Fibroblast of skin of left quadriceps (primary cell): ENCODE measurements at places on chromosomes 5 and 9.

- DNase-seq = peak; percentile 72
These were observed 102.4 kb downstream of the DAPK1 start for GRCh38 chr9:87599901-87600610.

DNA sequence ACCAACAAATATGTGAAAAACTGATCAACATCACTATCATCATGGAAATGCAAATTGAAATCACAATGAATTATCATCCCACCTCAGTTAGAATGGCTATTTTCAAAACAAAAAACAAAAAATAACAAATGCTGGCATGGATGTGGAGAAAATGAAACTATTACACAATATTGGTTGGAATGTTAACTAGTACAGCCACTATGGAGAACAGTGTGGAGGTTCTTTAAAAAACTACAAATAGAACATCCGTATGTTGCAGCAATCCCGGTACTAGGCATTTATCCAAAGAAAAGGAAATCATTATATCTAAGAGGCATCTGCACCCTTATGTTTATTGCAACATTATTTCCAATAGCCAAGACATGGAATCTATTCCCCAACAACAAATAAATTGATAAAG, 9.0 kb upstream of the IFNA5 start:
- no peak for DNase-seq

GRCh38 chr9:87675906-87676515, 49.9 kb upstream of the CTSL start:
- DNase-seq = no peak

GRCh38 chr5:129098488-129099183, 4.1 kb downstream of the ISOC1 start:
- DNase-seq = no peak

- DNase-seq = no peak
These were observed 229.5 kb upstream of the NMUR2 start for GRCh38 chr5:152634586-152634985.

DNA sequence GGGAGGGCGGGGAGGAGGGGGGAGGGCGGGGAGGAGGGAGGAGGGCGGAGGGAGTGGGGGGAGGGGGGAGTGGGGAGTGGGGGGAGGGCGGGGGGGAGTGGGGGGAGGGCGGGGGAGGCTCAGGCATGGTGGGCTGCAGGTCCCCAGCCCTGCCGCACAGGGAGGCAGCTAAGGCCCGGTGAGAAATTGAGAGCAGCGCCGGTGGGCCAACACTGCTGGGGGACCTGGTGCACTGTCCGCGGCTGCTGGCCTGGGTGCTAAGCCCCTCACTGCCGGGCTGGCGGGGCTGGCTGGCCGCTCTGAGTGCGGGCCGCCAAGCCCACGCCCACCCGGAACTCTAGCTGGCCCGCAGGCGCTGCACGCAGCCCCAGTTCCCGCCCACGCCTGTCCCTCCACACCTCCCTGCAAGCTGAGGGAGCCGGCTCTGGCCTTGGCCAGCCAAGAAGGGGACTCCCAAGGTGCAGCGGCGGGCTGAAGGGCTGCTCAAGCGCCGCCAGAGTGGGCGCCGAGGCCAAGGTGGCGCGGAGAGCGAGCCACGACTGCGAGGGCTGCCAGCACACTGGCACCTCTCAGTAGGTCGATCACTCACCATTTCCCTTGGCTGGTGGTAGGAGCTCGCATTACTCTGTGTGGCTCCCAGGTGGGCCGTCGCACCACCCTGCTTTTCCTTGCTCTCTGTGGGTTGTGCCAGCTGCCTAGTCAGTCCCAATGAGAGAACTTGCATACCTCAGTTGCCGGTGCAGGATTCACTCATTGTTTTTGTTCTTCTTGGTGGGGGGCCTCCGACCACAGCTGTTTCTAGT, 160.2 kb downstream of the CNTLN start:
- DNase-seq = no peak

DNA sequence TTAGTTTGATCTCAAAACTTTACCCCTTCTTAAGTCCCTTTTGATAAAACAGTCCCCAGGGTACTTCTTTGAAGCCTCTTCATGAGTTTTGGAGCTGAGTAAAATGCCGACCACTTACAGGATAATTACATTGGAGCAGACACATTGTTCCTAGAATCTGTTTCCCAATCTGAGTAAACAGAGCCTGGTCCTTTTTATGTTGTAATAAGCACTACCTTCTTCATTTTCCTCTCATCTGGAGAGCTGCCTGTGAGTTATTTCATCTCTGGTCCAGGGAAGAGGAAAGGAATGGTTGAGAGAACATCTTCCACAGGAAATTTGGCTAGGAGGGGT, 26.3 kb upstream of the GALNT10 start:
- no peak for DNase-seq

DNA sequence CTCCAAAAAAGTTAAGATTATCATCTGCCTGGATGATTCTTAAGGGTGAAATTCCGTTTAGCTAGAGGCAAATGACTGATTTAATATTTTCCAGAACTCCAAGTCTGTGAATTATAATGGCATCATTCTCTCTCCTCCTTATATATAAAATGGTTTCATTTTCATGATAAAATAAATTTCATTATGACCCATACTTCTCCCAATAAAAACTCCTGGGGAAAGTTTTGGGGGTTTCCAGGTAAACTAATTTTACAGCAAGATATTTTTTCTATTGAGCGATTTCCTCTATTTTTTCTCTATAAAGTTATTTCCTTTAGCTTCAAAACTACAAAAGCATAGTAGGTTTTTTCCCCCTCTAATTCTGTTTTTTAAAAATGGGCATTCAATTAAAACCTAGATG, 7.6 kb upstream of the OTULIN start:
- DNase-seq = no peak

DNA sequence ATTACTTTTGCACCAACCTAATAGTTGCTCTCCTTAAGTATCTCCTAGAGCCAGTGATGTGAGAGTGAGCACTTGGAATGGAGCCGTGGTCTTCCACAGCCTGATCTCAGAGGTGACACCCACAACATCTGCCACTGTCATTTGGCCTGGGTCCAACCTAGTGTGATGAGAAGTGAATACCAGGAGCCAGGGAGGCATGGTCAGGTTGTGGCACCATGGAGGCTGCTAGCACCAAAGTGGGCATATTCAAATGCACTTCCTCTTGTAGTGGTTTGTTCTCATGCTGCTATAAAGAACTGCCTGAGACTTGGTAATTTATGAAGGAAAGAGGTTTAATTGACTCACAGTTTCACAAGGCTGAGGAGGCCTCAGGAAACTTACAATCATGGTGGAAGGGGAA, 22.6 kb upstream of the CEP72 start:
- DNase-seq = no peak

DNA sequence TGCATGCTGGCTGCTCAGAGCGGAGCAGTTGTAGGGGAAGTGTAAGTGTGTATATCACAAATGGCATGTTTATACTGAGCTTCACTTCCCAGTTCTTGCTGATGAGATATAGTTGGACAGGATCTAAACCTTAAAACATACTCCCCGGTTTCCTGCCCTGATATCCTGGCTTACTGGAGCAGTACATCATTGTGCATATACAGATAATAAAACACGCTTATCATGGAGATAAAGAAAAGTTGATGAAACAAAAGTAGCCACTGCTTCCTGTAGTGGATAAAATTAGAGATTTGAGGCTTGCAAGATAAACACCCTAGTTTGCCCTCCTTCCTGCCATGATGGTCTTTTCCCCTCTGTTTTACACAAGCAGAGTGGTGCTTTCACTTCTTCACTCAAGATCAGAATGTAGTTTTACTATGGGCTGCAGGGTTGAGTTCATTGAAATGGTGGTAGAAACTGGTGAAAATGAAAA, 15.0 kb downstream of the NPR3 start:
- DNase-seq = no peak

DNA sequence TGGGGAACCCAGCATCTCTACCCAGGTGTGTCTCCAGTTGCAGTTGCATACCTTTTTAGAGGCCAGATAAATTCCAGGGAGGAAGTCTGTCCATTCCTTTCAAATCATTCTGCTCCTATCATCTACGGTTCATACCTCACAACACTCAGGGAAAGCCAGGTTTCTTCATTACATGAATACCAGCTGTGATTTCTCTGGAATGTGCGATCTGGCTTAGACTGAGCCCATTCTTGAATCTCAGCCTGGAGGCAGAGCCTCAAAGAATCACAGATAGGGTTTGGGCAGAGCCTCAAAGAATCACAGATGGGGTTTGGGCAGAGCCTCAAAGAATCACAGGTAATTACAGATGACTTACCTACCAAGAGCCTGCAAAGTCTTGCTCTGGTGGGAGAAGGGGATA, 7.2 kb downstream of the P4HA2 start:
- DNase-seq = no peak

- peak; percentile 31 for DNase-seq
These were observed 209.2 kb downstream of the DIRAS2 start for GRCh38 chr9:90433398-90433941.

- DNase-seq = no peak
These were observed 56.9 kb upstream of the RASEF start for GRCh38 chr9:83119873-83120272.

DNA sequence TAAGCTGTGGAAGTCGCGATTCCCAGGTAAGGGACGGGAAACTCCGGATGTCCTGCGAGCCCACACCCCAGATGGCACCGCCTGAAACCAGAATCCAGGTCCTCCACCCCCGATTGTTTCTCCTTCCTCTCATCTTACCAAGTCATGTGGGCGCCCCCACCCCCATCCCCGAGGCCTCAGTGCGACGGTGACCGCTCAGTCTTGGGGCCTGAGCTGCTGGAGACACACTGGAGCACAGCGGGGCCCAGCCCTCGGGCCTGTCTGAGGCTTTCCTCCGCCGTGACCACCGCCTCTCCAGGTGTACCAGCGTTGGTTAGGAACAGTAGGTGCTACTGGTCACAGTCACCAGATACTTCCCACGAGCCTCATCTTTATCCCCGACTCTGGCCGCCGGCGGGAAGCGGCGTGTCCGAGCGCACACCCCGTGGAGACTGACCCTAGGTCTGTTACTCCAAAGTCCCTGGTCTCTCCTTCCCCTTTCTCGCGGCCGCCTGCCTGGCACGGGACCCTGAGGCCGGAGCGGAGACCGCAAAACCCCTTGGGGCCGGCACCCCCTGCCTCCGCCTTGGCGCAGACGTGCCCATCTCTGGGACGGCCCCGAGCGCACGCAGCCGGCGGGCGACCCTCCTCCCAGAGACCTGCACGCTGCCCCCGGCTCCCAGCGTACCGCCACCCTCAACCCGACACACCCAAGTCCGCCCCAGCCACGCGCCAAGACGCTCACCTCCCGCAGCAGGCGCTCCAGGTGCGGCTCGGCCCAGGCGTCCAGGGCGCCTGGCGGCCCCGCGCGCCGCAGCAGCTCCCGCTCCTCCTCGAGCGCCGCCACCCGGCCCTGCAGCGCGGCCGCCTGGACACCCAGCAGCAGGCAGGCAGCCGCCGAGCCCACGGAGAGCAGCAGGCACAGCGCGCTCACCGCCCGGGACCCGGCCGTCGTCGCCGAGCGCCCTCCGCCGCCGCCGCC, 733 bp downstream of the COL23A1 start:
- DNase-seq = no peak

DNA sequence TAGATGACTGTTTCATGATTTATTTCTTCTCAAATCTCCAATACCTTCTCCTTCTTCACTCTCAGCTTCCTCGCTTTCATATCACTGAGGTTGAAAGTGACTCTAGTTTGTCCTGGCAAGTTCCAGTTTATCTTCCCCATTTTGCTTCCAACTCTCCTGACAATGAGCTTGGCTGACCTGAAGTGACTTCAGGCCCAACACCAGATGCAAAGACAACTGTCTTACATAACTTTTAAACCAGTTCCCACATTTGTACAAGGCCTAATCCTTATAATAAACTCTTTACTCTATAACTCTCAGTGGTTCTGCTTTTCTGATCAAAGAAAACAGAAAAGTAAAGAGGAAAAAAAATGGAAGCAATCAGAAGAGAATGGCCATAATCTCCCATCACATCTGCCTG, 22.0 kb downstream of the GNG10 start:
- no peak for DNase-seq

- no peak for DNase-seq
These were observed 158.7 kb downstream of the TMEM167A start for GRCh38 chr5:82918311-82919031.

- no peak for DNase-seq
These were observed 20.5 kb upstream of the FER start for GRCh38 chr5:108727236-108727650.

- peak; percentile 24 for DNase-seq
These were observed 25.7 kb upstream of the IL9 start for GRCh38 chr5:135921388-135921787.

DNA sequence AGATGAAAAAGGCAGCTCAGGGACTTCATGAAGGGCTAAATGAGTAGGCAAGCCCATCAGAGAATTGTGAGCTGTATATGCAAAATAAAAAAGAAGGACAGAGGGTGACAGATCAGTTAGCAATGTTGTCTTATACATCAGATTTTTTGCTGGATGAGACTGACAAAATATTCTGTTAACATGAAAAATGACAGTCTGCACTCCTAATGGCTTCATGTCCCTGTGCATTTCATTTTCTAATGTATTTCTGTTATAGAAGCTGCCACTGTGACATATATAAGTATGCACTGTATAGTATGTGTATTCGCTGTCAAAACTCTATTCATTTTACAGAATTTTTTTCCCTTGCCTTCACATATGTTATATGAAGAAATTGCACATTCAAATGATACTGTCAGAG, 559.5 kb downstream of the DMRTA1 start:
- no peak for DNase-seq

DNA sequence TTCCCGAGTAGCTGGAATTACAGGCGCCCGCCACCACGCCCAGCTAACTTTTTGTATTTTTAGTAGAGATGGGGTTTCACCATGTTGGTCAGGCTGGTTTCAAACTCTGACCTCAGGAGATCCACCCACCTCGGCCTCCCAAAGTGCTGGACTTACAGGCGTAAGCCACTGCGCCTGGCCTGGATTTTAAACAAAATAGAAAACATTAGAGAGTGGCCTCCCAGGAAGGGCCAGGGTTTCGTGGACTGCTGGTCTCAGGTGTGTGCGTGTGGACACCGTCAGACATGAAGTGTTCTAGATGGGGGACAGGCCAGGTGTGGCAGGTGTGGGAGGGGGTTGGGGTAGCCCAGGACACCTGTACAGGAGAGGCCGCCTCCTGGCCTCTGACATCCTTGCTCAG, 7.0 kb upstream of the GBGT1 start:
- no peak for DNase-seq

GRCh38 chr9:12723409-12724028, 30.3 kb downstream of the TYRP1 start:
- no peak for DNase-seq

DNA sequence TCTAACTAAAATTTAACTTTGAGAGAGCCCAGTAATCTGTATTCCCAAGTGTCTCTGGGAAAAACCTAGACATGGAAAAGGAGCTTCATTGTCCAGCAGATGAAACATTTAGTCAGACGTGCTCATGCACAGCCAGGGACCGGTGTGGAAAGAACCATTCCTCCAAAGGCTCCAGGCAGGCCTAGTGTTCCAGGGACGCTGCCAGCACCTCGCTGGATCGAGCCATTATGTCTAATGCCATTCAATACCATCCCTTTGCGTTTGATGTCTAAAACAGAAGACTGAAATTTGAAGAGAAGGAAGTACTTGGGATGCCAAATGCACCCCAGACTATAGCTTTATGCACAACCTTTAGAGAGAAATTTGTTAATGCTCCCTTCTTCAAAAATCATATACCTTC, 1.4 kb upstream of the CHSY3 start:
- DNase-seq = no peak
